ENCODE measurements at places on chromosomes 2 and 18.

DNA sequence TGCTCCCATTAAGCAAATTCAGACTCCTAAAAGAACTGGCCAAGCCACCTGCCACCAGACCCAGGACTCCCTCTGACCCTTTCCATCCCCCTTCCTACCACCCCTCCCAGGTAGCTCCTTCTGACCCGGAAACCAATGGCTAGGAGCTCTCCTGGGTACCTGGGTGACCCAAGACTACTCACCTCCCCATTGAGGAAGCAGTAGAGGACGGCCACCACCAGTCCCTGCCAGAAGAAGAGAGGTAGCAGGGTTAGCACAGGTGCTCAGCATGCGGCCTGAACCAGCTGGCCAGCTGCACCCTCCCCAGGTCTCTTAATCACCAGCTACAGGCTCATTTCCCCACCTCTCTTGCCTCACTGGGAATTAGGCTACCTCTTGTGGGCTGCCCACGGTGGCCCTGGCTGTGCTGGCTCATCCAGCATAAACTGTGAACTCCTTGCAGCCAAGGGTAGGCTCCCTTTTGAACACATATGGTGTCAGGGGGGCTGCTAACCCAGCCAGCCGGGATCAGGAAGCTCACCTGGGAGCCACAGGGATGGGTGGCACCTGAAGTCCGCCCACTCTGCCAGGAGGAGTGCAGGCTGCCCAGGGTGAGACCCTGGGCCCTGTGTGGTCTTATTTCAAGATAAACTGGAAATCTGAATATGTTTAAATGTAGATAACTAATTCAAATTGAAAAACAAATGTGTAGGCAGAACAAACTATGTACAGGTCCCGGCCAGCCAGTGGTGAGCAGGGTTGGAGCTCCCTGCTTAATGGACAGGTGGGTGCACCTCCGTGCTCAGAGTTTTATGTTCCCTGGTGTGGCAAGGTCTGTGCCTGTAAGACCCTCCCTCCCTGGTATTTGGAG lies 9.9 kb downstream of the TMEM37 start:
- DNase-seq, result no peak

- DNase-seq, result no peak
These were observed 179.2 kb downstream of the SETBP1 start for GRCh38 chr18:44859751-44860439.

DNA sequence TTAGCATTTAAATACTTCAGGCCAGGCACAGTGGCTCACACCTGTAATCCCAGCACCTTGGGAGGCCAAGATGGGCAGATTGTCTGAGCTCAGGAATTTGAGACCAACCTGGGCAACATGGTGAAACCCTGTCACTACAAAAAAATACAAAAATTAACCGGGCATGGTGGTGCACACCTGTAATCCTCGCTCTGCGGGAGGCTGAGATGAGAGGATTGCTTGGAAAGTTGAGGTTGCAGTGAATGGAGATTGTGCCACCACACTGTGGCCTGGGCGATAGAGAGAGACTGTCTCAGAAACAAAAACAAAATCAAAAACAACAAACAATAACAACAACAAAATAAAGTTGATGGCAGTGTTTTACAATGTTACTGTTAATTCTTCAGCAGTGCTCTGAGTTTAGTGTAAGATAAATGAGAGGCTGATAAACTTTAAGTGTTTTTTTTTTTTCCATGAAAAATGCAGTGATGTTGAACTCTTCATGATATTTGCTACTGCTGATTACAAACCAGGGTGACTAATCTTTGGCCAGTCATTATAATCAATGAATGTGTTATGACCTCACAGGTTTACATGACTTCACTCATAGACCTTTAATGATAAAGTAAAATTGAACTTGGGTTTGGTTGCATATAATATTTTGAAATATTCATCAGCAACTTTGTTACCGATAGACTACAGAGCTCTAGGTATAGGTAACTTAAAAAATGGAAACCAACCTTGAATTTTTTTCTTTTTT lies 2.5 kb downstream of the ITGAV start:
- DNase-seq, result no peak

DNA sequence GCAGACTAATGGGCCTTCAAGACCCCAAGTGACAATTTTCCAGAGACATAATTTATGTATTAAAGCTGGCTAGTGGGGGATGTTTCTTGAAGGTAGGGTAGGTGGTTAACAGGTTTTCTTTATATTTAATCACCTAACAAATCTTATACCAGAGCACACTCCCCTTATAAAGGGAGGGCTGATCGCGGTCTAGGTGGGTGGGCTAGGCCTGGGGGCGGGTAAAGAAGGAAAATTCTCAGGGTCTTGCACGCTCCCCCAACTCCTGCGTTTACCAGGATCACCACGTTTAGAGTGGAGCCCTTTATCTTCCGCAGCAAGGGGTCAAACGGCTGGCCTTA lies 19.9 kb upstream of the CXXC1 start:
- no peak for DNase-seq

GRCh38 chr2:64298161-64298560 lies 153.9 kb upstream of the PELI1 start:
- DNase-seq, result no peak

GRCh38 chr18:32337821-32338220 lies 132.9 kb downstream of the GAREM1 start:
- no peak for DNase-seq

- no peak for DNase-seq
These were observed 11.8 kb upstream of the ACVR1 start for GRCh38 chr2:157887946-157888345.

- DNase-seq, result no peak
These were observed 1.9 kb downstream of the FIGN start for GRCh38 chr2:163733956-163734355.

GRCh38 chr2:241760301-241760771 lies 16.3 kb upstream of the GAL3ST2 start:
- DNase-seq, result no peak

- DNase-seq, result no peak
These were observed 43.9 kb upstream of the VWA3B start for GRCh38 chr2:98043101-98043500.

DNA sequence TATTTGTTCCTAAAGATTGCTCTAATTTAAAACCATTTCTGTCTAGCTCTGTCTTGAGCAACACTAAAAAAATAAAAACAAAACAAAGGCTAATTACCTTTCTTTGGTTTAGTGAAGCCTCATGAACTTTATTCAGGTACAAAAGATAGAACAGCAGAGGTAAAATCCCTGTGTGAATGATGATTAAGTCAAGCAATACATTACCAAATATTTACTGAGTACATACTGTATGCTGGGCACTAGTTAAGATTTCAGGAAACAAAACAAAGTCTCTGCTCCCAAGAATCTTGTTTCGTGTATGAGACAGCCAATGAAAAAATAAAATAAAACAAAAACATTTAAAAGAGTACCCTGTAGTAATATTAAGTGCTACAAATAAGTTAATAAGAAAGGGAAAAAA lies 257.5 kb downstream of the RND3 start:
- no peak for DNase-seq

DNA sequence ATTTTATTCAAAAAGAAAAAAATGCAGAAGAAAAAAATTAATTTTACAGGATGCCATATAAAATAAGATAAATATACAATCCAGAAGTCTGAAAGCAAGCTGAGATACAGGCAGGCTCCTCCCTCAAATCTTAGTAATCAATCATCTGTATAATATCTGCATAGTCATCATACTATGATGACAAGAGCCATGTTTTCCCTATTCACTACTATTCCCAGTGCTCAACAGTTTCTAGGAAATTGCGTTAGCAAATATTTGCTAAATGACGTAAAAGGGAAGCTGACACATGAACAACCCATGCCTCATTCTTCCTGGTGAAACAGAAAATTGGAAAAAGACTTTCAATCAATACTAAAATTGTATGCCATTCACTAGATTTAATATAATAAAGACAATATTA lies 793.2 kb downstream of the SUCLG1 start:
- DNase-seq, result no peak

- no peak for DNase-seq
These were observed 142.7 kb upstream of the SLC39A10 start for GRCh38 chr2:195514365-195514764.

- DNase-seq, result no peak
These were observed 1.6 kb upstream of the SLC66A2 start for GRCh38 chr18:79952996-79953559.

GRCh38 chr2:39725401-39725800 lies 53.7 kb downstream of the THUMPD2 start:
- DNase-seq, result no peak

- DNase-seq, result no peak
These were observed 22.3 kb upstream of the GPR17 start for GRCh38 chr2:127623388-127624319.

DNA sequence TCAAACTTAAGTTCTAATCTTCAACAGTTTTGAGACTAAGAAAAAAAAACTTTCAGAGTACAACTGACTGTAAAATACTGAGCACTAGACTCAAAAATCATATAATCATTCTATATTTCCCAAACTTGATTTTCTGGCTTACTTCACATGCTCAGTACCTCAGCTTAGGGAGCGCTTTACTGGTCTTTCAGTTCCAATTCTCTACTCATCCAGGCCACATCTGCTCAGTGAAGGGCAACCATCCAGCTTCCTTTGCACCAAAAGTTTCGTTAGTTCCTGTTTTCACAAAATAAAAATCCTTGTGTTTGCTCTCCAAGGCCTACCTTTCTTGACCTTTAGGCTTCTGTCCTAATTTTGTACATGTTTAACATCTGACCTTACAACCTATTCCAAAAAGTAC lies 287.6 kb upstream of the LRRTM1 start:
- DNase-seq, result no peak

GRCh38 chr18:67475673-67476072 lies 40.8 kb downstream of the DSEL start:
- peak; percentile 11 for DNase-seq

GRCh38 chr2:183438541-183438940 lies 314.3 kb downstream of the NUP35 start:
- DNase-seq, result no peak

- no peak for DNase-seq
These were observed 136.7 kb downstream of the SH3BP4 start for GRCh38 chr2:235088496-235088921.

- DNase-seq, result no peak
These were observed 136.2 kb downstream of the DIS3L2 start for GRCh38 chr2:232097758-232098157.

DNA sequence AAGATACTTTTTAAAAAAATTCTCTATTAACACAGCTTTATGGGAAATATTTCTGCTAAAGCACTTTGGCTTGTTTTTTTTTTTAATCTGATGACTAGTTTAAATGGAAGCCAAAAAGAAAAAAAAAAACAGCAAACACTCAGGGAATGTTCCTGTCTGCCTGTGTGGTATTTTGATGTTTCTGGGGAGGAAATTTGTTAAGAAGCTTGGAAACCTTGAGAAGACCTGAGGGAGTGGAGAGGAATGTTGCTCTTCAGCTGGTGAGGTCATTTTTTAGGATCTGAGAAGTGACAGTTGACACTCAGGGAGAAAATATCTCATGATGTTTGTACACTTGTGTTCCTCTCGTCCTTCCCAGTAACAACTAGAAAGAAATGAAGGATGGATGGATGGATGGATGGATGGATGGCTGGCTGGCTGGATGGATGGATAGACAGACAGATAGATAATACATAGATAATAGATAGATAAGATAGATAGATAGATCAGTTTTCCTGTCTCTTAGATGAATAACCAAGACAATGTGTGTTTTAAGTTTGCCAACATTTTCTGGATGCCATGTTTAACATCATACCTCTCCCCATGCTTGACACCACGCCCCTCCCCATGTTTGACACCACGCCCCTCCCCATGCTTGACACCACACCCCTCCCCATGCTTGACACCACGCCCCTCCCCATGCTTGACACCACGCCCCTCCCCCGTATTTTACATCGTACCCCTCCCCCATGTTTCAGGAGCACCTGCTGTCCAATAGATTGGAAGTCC lies 84.8 kb downstream of the CTIF start:
- DNase-seq, result peak; percentile 66

DNA sequence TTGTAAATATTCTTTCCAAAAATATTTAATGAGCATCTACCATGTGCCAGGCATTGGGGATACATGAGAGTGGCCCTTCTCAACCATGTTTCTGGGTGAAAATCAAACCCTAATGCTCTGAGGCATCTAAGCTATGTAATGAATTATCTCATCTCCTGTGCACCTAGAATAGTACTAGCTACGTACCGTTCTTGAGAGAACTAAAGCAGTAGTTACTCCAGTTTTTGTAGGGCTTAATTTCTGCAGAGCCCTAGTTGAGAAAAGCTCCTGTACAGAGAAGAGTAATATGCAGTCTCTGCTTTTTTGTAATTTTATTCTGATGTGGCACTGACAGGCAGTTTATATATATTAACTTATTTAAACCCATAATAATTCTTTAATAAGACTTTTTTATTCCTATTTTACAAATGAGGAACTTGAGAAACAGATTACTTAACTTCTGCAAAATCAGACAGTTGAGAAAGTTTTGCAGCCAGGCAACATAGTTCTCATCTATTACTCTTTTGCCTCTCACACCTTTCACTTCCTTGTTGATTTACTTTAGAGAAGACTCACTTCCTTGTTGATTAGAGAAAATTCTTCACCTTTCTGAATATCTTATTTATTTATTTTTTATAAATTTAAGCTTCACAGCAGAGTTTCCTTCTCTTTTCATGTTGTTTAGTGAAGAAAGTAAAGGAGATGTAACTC lies 3.1 kb downstream of the SPOPL start:
- DNase-seq, result no peak

DNA sequence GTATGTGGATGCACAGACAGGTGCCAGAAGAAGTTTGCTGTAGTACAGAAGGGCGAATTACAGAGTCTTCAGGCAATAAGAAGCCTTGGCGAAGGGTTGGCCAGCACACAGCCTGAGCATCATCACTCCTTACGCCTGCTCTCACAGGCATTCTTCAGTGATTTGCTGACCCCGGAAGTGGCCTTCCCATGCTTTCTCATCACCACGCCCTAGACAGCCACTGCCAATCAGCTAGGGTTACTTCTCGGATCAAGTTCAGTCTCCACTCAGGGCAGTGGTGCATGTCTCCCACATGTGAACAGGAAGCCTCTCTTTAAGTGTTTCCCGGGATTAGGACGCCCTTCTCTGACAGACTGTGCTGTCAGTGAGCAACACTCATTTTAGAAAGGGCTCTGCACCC lies 81.8 kb downstream of the C1QL2 start:
- DNase-seq, result no peak

DNA sequence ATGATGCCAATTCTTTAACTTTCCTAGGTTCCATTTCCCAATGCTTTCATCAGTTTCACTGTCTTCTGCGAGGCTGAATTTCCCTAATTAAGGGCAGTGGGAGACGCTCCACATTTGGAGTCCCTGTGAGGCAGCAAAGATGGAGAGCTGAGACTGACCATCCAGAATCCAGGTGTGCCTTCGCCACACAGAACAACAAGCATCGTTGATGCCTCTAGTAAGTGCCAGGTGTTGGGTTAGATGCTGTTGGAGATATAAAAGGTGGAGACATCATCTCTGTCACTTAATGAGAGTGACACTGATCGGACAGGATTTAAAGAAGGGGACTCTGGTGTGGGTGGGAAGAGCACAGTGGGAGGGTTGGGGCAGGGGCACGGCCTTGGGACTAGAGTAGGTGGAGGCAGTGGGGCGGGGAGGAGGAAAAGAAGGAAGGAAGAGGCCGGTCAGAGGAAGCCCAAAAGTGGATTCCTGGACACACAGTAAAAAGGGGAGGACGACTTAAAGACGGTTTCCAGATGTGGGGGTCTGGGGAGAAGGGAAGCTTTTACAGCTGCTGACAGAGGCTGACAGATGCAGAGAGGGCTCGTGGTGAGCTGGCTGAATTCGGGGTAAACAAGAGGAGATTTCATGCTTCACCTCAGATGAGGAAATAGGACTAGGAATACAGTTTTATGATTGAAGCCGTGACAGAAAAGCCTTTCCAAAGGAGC lies 113.0 kb downstream of the BCL2 start:
- DNase-seq, result no peak
